Activated T-helper 2 cell treated with anti-CD3 and anti-CD28 coated beads, Interferon-gamma antibody, Interleukin-2, Interleukin-4, amounts not matched to agents 10 μg/mL and 5 μg/mL and 100 μg/mL, durations not matched to agents 14 hours and 24 hours and 36 hours (primary cell): ENCODE measurements at places on chromosomes 1 and 21.

DNA sequence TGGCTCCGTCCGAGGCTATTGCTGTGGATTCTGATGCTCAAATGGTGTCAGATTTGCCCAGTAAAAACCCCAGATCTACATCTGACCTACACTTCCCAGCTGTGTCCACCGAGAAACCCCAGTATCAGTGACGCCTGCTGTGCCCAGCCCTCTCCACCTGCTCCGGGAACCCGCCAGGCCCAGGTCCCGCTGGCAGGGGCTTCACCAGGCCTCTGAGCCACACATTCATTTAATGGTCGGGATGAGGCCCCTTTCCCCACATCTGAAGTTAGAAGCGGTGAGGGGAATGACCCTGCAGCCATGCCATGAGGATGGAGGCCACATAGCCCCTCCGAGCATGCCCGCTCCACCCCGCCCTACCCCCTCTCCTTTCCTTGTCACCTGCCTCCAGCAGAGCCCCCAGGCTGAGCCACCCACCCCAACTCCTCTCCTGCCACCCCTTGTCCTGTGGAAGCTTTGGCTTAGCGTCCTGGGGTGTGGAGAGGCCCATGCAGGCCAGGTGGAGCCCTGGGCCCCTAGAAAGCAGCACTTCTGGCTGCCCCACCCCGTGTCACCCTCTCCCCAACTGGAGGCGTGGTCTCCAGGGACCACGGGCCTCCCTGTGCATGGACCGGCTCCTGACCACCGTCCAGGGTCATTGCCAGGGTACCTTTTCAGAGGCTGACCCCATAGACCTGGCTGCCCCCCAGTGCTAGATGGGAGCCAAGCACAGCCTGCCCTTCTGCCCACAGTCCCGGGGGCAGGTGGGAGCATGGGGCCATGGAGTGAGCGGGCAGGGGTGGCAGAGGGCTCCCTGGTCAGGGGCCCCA lies 8.0 kb downstream of the TNFRSF14 start:
- no peak for DNase-seq

GRCh38 chr21:8990326-8991087 lies 1530.9 kb upstream of the TPTE start:
- no peak for DNase-seq

- no peak for DNase-seq
Observed at GRCh38 chr1:51902456-51902855, 23.9 kb upstream of the NRDC start.

DNA sequence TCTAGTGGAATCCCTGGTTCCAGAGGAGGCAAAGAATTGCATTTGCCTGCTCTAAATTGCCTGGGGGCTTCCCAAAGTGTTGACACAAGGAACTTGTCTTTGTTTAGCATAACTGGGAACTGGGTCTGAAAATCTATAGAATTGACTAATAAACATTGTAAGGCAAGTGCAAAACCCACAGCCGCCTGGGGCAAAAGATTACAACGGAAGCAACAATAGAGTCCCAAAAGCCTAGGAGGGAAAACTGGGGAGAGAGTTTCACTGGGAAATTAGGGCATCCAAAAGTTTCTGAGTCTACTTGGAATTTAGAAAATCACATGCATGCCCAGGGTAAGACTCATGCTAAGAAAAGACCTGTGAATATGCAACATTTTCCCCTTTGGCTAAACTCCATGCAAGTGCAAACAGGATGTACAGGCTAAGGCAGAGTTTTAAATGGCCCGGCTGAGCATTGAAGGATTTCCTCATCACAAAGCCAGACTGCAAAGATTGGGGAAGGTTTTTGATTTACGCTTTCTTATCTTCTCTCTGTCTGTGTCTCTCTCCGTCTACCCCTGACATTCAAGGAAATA lies 725.3 kb upstream of the NCAM2 start:
- DNase-seq: no peak

DNA sequence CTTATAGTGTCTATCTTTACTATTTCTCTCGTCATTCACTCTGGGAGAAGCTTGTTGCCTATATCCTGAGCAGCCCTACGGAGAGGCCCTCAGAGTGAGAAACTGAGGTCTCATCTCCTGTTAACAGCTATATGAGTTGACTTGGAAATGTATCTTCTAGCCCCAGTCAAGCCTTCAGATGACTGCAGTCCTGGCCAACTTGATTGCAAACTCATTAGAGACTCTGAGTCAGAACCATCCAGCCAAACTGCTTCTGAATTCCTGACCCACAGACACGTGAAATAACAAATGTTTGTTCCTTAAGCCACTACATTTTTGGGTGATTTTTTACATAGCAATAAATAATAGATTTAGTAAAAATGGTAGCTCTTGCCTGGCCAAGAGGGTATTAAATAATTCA lies 3.9 kb upstream of the ZBED6 start:
- no peak for DNase-seq

GRCh38 chr21:46604329-46604974 lies 430 bp downstream of the S100B start:
- no peak for DNase-seq

DNA sequence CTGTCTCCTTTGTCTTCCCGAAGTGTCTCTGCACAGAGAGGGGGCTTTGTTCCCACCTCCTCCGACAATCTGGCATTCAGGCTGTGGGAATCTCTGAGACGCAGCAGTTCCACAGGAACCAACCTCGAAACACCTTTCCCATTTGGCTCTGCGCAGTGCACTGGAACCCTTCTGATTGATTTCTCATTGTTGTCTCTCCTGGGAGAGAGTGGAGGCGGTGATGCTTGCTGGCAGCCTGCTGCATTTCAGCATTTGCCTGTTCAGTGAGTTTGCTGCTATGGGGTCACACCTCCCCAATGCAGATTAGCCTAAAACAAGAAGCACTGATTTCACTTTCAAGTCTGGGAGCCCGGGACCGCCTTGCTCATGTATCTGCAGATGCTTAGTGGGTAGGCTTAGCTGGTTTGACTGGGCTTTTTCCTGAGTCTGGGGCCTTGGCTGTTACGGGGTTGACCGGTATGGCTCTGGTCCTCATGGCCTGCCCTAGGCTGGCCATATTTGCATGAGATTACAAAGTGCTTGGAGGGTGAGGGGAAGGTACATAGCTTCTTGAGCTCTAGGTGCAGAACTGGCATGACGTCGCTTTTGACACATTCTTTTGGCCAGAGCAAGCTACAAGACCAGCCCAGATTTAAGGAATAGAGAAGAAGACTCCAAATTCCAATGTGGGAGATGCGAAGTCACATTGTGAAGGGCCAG lies 695.3 kb downstream of the PTPRU start:
- no peak for DNase-seq

- DNase-seq: no peak
Observed at GRCh38 chr1:48206371-48206770, 16.1 kb upstream of the SLC5A9 start.

GRCh38 chr1:53545663-53546408 lies 86.6 kb downstream of the DMRTB1 start:
- DNase-seq: no peak

DNA sequence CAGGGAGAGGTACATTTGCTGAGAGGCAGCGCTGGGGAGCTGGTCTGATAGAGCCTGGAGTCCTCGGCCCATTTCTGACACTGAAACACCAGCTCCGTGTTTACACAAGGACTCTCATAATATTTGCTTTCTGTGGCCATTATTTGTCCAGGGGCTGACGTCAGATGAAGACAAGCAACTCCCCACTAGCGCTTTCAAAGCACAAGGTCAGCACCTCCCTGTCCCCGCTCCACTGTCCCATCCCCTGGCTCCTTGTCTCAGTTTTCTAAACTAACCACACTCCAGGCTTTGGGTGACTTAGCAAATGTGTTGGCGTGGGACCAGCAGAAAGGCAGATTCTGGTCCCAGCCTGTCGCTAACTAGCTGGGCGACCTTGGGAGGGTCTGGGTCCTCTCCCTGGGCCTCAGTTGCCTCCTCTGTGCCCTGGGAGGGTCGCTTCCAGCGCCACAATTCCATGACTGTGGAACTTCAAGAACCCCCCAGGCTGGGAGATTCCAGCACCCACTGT lies 37.4 kb upstream of the ZBTB40 start:
- DNase-seq: no peak

GRCh38 chr1:84759756-84760155 lies 69.5 kb upstream of the SSX2IP start:
- no peak for DNase-seq

- no peak for DNase-seq
Observed at GRCh38 chr1:116435806-116436610, 63.0 kb downstream of the ATP1A1 start.

- DNase-seq: no peak
Observed at GRCh38 chr1:92691925-92692324, 93.0 kb downstream of the EVI5 start.
